ENCODE measurements at places on chromosomes 2 and 18.

GRCh38 chr2:72579591-72580180 lies 246.1 kb downstream of the EXOC6B start:
- DNase-seq: no peak

- DNase-seq: no peak
Measured at GRCh38 chr2:84896567-84896966, 8.9 kb upstream of the TMSB10 start.

DNA sequence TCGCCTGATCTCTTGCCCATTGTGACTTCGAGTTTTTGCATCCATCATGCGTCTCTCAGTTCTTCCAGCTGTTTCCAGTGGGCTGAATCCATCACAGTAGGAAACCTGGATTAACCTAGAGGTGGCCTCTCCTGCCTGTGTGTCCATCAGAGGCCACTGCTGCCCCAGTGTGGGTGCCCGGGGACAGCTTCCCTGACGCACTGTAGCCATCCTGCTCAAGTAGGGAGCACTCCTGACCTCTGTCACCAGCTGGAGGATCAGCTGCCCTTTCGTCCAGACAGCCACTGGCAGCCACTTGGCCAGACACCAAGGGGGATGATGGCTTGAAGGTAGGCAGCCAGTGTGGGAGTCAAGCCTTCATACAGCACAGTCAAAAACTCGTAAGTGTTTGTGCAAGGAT lies 36.9 kb upstream of the LBH start:
- no peak for DNase-seq

DNA sequence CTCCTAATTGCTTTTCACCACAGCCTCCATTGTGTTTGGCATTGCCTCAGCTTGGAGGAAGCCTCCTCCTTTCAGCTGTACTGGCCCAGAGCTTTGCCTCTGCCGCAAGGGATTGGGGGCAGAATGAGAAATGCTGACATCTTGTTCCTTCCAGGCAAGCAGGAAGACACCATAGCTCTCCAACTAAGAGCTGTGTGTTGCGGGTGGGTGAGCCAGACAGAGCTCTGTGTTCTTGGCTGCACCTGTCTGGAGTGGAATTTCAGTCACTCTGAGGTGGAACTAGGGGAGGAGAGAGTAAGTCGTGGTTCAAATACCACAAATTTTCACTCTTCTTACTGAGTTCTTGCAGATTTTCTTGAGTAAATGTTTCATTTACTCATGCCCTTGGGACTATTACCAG lies 36.6 kb upstream of the KCNF1 start:
- no peak for DNase-seq

GRCh38 chr2:238627899-238628298 lies 201.2 kb downstream of the ASB1 start:
- DNase-seq: no peak

DNA sequence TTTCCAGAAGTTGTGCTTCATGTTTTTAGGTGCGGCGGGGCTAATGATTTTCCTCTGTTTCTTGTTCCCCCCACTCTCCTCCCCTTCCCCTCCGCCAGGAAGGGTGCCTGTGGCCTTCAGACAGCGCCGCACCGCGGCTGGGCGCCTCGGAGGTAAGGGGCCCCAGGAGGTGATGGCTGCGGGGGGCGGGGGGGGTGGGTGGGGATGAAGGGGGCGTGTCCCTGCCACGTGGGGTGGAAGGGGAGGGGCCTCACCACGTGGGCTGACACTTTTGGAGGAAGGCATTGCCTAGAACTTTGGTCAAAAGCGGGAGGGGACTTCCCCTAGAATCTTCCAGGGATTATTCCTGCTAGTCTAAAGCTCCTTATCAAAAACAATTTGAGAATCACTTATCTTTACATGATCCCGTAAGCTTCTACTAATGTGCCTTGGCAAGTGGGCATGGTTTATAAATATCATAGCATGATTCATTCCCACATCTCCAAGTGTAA lies 83.1 kb downstream of the FAM210A start:
- no peak for DNase-seq

DNA sequence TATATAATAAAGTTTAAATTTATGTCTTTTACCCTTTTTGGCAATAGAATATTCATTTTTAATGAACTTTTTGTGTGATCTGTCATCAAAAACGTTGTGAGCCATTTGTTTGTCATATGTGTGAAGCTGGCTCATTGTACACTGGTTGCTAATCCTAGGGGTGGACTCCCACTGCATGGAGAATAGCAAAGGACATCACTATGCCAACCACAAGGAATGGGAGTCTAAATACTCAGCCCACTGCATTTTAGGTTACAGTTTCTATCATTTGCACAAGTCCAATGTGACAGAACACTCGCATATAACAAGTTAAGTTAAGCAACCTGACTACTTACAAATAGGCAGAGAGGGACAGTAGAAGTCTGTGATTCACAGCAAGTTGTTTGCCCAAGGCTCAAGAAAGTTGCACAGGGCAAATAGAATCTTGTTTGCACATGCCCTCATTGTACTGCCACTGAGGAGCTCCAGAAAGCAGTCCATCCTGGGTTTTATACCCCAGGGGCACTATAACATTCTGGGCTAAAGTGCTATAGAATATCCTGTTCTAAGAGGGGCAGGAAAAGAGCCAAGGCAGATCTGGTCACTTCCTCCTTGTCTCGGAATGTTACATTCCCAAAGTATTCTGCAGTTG lies 545.9 kb upstream of the GCFC2 start:
- DNase-seq: no peak

- no peak for DNase-seq
Measured at GRCh38 chr18:76668119-76668518, 154.2 kb upstream of the ZNF236 start.

DNA sequence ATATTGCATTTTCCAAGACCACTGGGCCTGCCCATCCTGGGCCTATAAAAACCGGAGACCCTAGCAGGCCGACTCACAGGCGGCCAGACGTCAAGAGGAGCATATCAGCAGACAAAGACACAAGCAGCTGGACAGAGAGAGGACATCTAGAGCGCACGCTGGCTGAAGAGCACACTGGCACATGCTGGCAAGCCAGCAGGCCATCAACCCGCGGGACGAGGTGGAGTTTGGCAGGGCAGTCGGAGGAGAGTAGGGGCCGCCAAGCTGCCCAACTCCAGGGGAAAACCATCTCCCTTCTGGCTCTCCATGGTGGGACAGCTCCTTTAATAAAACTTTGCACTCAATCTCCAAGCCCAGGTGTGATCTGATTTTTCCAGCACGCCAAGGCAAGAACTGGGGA lies 36.6 kb upstream of the RAB27B start:
- no peak for DNase-seq

GRCh38 chr2:142863485-142863961 lies 13.9 kb upstream of the KYNU start:
- DNase-seq: no peak
